ENCODE measurements at places on chromosomes 2 and 18.
A peak's percentile ranks its signal among the peaks of the same experiment; 100 is the strongest.

DNA sequence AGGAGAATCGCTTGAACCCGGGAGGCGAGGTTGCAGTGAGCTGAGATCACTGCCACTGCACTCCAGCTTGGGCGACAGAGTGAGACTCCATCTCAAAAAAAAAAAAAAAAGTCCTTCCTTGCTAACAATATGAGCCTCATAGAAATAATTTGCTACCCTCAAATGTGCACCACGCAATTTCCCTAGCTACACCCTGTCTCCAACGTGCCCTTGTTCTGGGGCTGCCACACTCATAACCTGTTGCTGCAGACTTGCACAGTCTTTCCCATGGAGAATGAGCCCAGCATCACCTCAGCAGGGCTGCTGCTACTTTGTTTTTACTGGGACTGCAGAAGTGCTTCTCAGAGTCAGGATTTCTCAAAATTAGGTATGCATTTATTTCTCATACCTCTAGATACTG, 46.4 kb upstream of the ZNG1B start:
- no peaks in the 10 kb centered on the region for H3K36me3 ChIP-seq
- no peak for DNase-seq
- H3K4me3 ChIP-seq = no peak overlapping the region
- H3K4me1 ChIP-seq = no peaks in the 10 kb centered on the region
- no peaks in the 10 kb centered on the region for H3K27me3 ChIP-seq

DNA sequence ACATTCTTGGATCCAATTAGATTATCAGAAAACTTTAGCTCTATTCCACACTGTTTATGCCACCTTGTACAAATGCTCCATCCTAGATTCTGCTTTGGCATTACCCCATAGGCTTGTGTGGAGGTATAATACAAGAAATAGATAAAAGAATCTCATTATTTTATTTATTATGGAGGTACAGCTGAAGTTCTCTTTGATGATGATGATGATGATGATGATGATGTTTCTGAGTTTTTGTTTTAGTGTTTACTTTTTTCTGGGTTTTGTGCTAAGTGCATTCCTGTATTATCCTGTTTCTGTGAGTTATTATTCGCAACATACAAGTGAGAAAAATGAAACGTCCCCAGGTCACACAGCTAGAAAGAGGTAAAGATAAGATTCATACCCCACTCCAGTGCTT, 43.4 kb downstream of the ANXA4 start:
- H3K36me3 ChIP-seq = no peaks in the 10 kb centered on the region
- DNase-seq = no peak
- H3K4me3 ChIP-seq = no peak overlapping the region
- peaks cover 16% of the 10 kb centered on the region for H3K4me1 ChIP-seq
- no peak overlapping the region for H3K27ac ChIP-seq
- no peaks in the 10 kb centered on the region for H3K27me3 ChIP-seq

GRCh38 chr2:134410831-134411231, 157.0 kb downstream of the MGAT5 start:
- peak; percentile 13 for DNase-seq
- no peak overlapping the region for H3K4me3 ChIP-seq
- H3K36me3 ChIP-seq = no peaks in the 10 kb centered on the region
- no peak overlapping the region for H3K27ac ChIP-seq

DNA sequence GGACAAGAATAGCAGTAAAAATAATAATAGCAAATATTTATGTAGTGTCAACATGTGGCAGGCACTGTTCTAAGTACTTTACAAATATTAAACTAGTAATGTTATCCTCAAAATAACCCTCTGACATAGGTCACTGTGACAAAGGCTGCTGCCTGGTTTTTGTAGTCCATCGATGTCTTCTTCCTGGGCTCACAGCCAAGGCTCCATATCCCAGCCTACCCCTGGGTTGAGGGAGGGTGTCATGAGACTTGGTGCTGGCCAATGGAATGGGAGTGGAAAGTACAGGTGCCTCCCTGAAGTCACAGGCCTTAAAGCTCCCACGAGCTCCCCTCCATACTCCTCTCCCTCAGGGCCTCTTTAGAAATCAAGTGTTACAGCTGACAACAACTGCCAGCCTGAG, 159.3 kb downstream of the CYRIA start:
- no peak overlapping the region for H3K27ac ChIP-seq
- H3K4me3 ChIP-seq = no peak overlapping the region
- no peaks in the 10 kb centered on the region for H3K4me1 ChIP-seq
- H3K36me3 ChIP-seq = no peaks in the 10 kb centered on the region
- DNase-seq = no peak

GRCh38 chr2:120653871-120654270, 81.8 kb upstream of the GLI2 start:
- DNase-seq = no peak
- no peaks in the 10 kb centered on the region for H3K27me3 ChIP-seq
- H3K4me3 ChIP-seq = no peak overlapping the region
- no peaks in the 10 kb centered on the region for H3K36me3 ChIP-seq
- no peak overlapping the region for H3K27ac ChIP-seq

All from GM23248 (cell line).